ENCODE measurements at places on chromosomes 13 and 19. TPM values are rescaled to one million over a fixed set of nuclear protein-coding genes. Genes with fewer than 3 reads are reported as not detected.

The TLE2 gene
- 1.4 TPM for total RNA-seq

The RDH13 gene
- 21.7 TPM for total RNA-seq

The GRIK5 gene
- total RNA-seq = 0.58 TPM

The KLF1 gene
- 0.39 TPM for total RNA-seq

The MAP4K1 gene
- total RNA-seq = 169 TPM
